Thyroid gland (tissue), 4 donors: ENCODE measurements at places on chromosomes 11 and 22. TPM values are rescaled to one million over a fixed set of nuclear protein-coding genes. Genes with fewer than 3 reads are reported as not detected.

Gene OR56A1
- not detected for total RNA-seq

Gene SMIM35
- total RNA-seq = not detected

Gene OOSP2
- not detected for total RNA-seq

Gene TRIM22
- total RNA-seq = 25.4 TPM

Gene ARHGAP42
- total RNA-seq = 21.8 TPM

Gene CACNA1I
- total RNA-seq = 8.7 TPM

Gene TMEM9B
- total RNA-seq = 148 TPM

Gene MS4A4A
- 53.9 TPM for total RNA-seq

Gene TSKU
- 102 TPM for total RNA-seq

- DNase-seq = no peak
Measured at GRCh38 chr11:1520663-1521267, 34.2 kb upstream of the MOB2 start.

DNA sequence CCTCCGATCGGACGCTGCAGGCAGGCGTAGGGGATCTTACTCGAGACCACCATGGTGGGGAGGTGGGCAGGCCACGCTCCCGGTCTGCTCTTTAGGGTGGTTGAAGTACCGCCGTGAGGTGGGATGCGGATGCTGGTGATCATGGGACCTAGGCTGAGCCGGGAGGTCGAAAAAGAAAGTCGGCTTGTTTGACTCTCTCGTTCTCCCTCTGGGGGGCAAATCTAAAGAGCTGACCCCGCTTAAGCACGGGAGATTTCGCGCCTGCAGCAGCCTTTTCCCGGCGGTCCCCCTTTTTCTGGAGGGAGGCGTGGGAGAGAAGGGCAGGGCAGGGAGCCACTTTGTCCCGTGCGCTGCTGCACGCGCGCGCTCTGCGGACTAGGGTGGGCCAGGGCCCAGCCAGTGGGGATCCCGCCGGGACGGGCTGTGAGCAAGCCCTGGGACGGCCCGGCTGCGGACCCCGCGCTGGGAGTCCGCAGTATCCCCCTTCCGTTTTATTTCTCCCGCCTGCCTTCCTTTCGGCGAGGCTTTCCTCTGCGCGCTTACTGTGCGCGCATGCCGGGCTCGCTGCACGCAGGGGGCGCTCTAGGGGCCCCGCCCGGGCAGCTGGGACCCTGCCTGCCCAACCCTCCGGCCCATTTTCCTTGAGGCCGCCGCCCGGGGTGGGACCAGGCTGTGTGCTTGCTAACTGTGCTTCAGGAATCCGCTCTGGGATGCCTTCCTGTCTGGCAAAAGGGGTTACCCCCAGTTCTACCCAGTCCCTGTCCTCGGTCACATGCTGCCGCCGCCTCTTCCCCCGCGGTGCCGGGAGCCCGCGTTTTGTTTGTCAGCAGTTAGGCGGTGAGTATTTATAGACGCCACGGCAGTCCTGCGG lies 81.0 kb downstream of the PRR5L start:
- DNase-seq = peak; percentile 10

DNA sequence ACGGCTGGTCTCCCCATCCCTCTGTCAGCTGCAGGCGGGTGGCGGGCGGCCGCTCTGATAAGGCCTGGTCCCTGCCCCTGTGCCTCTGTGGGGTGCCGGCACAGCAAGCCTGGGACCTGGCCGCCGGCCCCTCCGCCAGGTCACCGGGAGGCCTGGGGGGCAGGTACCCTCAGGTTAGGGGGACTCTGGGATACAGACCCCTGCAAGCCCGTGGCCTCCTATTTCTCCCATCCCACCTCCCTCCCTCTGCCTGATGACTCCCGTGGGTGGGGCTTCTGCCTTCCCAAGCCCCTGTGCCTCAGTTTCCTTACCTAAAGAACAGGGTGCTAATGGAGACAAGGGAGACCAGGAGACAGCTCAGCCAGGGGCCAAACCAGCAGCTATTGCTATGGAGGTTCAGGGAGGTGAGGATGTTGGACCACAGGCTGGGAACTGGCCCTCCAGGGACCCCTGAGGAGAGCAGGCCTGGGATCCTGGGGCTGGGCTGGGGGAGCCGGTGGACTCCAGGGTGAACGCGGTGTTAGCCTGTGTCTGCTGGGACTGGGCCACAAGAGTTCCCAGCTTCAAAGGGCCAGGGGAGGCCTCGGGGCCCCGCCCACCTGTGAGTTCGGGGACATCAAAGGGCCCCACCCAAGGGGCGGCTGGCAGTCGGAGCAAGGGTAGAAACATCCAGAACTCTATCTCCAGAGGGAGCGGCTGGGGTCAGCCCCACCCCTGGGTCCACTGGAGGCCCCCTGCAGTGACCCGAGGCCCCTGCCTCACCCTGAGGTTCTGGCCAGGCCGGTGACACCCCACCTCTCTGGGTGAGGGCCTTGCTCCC lies 32.0 kb upstream of the TH start:
- DNase-seq = no peak

DNA sequence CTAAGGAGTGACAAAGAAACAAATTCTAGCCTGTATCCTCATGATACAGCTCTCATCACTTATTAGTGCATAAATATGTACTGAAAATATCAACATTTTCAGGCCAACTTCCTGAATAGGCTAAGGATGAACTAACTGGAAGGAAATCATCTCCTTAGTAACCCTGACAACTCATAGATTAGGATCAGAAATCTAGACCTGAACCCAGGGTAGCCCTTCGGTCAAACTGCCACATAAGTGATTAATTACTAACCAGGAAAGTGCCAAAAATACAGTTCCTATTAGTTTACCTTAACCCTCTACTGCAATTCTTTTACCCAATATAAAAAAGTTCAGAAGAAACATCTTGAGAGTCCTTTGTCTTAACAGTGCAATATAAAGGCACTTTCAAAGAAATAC lies 40.0 kb downstream of the AMBRA1 start:
- DNase-seq = no peak

- DNase-seq = peak; percentile 96
Measured at GRCh38 chr11:118997627-118998387, at the start of gene CENATAC. TSS of gene CENATAC (plus strand) at chr11:118998138. CDS start at chr11:118998198, 60 bp downstream.

- DNase-seq = no peak
Measured at GRCh38 chr22:40404251-40405177, 34.1 kb downstream of the SGSM3 start.

DNA sequence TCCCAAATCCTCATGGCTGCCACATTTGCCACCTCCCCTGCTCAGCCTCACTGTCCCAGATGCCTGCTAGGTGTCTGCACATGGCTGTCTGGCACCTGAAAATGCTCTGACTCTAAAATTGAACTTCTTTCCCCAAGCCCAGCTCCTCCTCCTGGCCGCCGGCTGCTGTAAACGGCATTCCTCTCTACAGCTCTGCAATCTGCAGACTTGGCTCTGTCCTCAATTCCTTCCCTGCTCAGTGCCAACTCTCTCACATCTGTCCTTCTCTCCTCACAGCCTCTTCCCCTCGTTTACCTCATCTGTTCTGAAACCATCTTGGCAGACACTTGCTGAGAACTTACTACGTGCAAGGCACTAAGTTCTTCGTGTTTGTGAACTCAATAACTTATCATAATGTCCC lies 169.4 kb upstream of the SYT13 start:
- DNase-seq = no peak

DNA sequence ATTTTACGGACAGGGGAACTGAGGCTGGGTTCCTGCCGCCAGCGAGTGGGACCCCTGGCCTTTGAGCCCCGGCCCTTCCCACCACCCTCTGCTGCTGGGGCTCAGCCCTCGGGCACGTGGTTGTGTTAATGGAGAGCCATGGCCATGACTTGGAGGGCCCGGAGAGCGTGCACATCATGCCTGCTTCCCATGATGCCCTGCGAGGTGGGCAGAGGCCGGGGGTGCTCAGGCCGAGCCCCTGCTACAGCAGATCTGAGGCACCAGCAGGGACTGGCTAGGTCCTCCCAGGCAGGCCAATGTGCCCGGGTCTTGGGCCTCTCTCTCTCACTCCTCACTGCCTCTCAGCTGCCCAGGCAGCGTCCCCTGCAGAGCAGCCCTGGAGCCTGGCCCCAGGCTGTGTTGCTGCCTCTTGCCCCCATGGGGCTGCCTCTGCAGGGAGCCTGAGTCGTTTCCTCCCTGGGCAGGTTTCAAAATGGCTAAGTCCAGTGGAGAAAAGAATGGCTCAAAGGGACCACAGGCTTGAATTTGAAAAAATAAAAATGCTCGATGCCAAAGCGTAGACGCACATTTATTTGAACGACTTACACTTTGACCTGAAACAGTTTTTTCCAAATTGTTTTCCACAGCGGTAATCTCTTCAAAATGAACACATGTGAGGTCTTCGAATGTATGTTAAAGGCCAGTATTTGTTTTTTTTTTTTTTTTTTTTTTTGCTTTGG lies 72.6 kb upstream of the CLDN5 start:
- no peak for DNase-seq

DNA sequence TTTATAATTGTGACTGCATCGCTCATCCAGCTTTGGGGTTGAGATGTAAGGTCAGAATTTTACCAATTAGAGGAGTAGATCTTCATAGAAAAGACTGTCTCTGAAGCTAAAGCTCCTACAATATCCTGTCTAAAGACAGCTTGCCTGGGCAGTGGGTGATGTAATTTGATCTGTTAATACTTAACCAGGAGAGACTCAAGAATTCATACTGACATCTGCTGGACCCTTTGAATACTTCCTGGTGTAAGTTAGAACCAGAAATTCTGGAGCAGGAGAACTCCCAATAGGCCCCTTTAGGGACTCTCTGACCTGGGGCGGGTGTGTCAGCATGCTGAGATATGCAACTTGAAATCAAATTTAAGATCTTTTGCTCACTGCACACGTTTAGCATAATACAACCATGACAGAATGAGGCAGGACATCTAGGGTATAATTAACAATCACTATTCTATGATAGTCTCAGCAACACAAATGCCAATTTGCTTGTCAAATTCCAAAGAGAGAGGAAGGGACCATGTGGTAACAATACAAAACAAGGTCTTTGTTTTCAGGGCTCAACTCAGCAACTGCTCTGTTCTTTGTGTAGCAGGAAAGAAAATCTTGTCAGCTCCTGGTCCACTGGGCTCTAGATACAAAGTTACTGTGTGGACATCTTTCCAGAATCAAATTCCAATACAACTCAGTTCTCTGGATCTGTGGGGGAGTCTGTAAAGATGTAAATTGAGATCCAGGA lies 143.9 kb downstream of the INSC start:
- no peak for DNase-seq

DNA sequence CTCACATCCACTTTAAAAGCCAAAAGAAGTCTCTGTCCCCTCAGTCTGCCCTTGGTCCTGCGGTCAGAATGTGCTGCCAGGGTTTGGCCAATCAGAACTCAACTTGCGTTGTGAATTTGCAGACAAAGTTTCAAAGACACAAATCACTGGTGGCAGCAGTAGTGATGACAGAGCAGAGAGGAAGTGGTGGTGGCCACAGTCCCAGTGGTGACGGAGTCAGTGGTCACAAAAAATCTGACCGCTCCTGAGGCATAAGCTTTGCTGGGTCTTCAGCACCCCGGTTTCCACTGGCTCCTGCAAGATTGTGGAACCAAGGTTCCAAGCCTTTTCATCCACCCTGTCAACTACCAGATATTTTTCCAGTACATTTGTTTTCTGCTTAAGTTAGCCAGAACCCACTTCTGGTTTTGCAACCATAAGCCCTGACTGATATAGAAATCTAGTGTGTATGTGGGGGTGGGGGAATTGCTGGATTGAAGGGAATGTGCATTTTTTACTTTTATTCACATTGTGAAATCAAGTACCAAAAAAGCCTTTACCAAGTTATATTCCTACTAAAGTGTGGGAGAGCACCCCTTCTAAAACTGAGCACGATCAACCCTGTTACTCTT lies 112.3 kb downstream of the TMPRSS5 start:
- no peak for DNase-seq

GRCh38 chr11:61161190-61162091 lies at the start of gene VPS37C:
TSS of gene VPS37C (minus strand) at chr11:61161426. CDS start at chr11:61138829, 22,597 bp downstream.
- DNase-seq = peak; percentile 87

DNA sequence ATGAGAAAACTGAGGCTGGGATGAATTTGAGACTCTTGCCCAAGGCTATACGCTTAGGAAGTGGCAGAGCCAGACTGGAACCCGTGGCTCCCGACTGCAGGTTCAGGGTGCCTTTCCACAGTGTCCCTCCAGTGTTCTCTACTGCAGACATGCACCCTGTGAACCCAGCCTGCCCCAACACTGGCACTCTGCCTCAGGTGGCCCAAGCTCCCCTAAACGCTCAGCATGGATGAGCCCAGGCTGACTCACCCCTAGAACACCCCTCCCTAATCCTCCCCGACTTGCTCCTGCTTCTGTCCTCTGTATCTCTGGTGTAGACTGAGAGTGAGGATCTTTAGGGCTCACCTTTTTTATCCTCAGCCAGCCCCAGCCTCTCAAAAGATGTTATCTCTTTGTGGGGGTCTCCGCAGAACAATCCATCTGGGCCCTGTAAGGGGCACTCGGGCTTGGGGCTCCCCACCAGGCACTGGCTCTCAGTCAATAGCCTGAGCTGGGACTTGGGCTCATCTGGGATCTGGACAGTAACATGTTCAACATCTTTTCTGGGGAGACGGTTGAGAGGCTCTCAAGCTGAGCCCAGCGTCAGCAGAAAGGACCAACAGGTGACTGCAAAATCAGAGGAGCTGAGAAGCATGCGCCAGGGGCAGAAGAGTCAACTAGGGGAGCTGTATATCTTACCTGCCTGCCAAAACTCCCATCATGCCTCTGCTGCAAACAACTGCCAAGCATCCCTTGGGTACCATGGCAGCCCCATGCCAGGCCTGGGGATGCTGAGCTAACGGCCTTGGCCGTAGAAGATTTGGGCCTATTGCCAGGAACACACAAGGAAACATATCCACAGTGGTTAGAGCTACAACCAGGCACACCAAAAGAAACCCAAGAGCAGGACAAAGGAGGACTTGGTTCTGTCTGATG lies 176.2 kb downstream of the BUD13 start:
- no peak for DNase-seq

DNA sequence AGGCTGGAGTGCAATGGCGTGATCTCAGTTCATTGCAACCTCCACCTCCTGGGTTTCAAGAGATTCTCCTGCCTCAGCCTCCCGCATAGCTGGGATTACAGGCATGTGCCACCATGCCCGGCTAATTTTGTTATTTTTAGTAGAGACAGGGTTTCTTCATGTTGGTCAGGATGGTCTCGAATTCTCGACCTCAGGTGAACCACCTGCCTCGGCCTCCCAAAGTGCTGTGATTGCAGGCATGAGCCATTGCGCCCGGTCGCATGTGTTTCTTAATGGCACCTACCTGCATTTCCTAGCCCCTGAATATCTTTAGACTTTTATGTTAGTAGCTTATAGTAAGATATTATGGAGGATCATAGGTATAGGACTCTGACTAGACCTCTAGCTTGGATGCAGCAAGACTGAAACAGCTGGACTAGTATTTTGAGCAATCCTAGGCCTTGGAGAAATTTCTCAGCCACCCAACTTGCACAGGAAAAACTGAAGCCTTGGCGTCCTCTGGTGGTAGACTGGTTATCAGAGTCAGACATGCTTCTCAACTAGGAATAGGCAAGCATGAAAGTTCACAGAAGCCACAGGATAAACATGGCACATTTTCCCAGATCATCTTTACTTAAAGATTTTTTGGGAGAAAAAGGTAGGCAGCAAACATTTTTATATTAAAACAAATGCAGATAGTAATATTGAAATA lies 22.7 kb upstream of the C1QTNF4 start:
- peak; percentile 76 for DNase-seq

DNA sequence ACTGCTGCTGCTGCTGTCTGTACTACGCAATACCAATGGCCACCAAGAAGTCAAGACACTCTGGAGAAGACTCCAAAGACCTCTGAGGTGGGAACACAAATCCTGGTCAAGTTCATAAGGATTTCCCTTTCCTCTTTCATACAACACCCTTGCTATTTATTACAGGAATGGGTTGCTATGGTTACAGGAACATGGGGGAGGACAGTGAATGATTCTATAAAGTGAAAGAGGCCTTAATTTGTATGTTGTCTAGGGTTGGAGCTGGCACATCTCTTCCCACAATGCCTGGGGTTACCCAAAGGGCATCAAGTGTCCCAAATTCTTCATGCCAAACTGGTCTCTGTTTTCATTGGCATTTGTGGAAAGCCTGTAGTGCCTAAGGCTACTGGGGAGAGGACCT lies 11.4 kb upstream of the SEC14L3 start:
- DNase-seq = no peak
